SHP77 (cell line): ENCODE measurements at places on chromosomes 2 and 18.

DNA sequence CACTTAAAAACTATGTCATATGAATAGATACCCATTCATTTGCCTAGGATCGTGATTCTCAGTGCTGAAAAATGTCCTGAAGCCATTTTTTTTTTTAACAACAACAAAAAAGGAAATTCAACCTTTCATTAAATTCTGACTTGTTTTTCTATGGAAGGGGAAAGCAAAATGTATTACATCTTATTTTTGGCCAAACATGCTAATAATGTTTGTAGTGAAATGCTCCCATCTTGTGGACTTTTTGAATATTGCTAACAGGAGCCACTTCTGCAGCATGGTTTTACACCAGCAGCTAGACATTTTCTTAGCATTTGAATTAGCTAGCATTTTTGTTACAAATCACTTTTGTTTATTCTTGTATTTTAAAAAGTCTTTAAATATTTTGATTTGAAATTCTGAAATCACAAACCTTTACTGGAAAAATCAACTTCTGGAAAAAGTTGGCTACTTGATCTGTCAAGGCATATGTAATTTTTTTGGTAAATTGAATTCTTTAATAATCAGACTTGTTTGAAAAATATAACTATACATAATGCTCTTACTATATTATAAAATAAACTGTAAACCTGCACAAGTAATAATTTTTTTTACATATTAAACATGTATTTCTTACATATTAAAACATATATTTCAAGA, 75.8 kb downstream of the KIDINS220 start:
- peak; percentile 7 for DNase-seq

DNA sequence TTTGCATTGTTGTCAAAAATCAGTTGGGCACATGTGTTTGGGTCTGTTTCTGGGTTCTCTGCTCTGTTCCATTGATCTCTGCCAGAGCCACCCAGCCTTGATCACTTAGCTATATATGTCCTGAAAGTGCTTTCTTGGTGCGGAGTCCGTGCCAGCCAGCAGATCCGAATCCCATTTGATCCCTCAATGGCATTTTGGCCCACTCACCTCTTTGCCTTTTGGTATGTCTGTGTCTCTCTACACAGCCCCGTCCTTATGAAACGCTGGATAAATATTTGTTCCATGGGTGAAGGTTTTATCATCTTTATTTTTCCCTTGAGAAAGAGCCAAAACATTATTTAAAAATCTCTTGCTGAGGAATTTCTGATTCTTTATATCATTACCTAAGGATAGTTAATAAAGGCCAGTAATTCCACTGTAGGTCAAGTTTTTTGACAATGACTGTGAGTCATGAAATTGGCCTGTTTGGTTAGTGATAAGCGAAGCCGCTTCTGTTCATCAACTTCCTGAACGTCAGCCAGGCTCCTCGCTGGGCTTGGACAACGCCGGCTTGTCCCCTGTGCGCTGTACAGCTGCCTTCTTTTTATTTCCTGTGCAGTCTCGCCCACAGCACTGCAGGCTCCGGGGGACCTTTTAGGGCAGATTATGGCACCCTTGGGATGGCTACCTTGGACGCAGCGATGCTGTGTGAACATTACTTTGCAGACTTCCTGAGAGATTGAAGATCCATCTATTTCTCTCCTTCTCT, 24.9 kb downstream of the MTCL1 start:
- no peak for DNase-seq

DNA sequence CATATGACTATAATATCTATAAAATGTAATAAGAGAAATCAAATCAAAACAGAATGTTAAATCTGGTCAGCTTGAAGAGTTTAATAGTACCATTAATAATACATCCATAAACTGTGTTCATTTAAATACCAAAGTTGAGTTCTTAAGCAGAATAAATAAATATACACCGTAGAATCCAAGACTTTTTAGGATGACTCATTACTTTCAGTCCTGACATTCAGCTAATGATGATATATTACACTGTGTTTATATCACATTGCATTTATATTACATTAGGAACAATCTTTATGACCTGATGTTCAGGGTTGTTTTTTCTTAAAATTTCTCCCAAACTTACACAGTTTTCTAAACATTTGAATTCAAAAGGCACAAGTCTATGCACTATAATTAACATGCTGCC, 331.3 kb downstream of the SS18 start:
- no peak for DNase-seq

DNA sequence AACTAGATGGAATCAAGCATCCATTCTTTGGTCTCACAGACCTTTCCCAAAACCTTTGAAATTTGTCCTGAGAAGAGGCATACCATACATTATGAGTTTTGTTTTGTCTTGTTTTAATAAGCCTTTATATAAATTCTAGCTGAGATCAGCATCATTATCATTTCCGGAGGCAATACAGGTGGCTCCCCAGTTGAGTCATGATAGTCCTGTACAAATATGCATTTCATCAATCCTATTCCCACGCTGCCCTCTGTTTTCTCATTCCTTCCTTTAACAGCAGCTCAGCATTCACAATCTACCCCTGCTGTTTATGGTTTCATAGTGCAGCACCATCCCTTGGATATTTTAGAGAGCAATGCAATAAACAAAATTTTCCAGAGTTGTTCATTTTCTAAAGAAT, 216.7 kb downstream of the TXNL1 start:
- DNase-seq, result no peak

DNA sequence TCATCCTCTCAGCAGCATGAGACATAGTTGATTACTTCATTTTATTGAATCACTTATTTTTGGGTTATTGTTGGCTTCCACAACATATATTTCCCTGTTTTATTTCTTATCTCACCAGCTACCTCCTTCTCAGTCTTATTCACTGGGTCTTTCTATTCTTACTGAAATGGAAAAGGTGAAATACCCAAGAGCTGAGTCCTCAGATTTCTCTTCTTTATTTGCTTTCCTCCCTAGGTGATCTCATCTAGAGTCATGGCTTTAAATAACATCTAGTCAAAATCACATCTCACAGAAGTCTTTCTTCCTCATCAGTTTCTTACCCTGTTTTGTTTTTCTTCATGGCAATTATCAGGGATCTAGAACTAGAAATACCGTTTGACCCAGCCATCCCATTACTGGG, 105.0 kb upstream of the RBBP8 start:
- DNase-seq, result no peak

DNA sequence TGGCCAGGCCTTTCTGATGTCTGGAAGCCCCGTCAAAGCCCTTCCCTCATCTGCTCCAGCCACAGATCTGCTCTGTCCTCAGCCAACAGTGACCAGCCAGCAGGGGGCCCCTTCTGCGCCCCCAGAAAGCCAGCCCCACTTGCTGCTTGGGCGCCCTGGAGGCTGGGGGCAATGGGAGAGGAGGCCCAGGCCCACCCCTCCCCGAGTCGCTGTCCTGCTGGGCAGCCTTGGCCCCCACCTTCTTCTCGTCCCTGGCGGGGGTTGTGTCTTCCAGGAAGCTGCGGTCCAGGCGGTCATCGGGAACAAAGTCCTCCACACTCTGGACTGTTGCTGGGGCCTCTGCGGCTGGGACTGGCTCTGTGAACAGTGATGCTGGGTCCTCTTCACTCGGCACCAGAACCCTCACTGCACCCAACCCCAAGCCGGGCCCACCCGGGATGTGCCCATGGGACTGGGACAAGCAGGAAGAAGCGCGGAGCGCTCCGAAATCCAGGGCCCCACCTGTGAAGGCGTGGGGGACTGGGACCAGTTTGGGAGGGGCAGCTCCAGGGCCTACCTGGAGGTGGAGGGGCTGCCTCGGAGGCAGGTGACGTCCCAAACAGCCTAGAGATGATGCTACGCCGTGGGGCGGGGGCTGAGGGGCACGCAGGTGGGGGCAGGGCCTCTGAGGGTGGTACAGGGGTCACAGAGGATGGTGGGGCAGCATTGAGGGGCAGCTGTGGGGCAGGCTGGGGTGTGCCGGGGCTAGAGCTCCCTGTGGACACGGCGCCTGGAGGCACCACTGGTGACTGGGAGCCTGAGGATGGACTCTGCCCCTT, 257.6 kb downstream of the ANKRD30B start:
- no peak for DNase-seq

- DNase-seq, result no peak
Measured at GRCh38 chr2:217270485-217271121, 410.7 kb upstream of the TNP1 start.

- no peak for DNase-seq
Measured at GRCh38 chr18:78632111-78632541, 347.5 kb upstream of the SALL3 start.

DNA sequence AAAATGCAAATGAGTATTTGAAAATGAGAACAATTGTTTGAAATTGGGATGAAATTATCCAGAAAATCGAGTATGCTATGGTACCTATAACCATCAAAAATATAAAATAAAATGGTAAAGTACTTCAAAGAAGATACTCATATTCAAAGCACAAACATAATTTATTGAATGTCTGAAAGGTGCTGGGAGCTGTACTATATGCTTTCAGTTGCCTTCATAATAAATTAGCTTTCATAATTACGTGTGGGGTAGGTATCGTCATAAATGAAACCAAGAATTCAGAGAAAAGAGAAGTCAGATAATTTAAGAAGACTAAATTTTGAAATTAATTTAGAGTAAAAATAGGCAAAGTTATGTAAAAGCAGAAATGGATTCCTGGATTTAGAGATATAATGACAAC, 721.9 kb upstream of the ACVR2A start:
- no peak for DNase-seq

DNA sequence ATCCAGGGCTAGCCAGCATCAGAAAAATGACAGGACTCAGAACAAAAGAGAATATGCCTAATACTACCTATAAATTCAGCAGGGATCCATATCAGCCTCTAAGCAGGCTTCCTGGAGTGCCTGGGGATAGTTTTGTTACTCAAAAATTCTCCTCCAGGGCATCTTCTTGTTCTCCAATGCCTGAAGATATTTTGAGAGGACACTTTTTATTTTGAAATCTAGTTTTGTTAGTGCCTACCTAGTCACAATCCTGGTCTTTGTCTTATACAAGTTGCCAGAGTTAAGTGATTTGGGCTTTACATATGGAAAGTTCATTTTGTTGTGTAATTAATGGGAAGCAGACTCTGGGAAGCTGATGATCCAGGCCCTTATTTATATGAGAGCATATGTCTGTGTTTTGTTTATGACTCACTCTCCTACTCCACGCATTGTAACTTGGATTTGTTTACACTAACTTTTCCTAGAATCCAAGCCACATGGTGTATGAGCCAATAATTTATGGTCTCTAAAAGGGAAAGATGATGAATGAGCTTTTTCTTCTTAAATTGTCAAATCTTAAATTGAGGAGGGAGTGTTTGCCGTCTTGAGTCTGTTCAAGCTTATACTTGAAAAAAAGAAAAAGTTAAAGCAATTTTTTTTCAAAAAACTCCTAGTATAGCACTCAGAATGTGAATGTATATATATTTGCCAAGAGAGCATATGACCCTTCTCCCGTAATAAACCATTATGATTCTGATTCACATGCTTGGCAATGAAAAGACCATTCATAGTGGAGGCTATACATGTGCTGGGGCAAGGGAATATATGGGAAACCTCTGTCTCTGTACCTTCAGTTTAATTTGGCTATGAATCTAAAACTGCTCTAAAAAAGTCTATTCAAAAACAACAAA, 370.3 kb downstream of the SETBP1 start:
- no peak for DNase-seq

GRCh38 chr2:101409699-101410098, 22.4 kb upstream of the CREG2 start:
- DNase-seq, result no peak

DNA sequence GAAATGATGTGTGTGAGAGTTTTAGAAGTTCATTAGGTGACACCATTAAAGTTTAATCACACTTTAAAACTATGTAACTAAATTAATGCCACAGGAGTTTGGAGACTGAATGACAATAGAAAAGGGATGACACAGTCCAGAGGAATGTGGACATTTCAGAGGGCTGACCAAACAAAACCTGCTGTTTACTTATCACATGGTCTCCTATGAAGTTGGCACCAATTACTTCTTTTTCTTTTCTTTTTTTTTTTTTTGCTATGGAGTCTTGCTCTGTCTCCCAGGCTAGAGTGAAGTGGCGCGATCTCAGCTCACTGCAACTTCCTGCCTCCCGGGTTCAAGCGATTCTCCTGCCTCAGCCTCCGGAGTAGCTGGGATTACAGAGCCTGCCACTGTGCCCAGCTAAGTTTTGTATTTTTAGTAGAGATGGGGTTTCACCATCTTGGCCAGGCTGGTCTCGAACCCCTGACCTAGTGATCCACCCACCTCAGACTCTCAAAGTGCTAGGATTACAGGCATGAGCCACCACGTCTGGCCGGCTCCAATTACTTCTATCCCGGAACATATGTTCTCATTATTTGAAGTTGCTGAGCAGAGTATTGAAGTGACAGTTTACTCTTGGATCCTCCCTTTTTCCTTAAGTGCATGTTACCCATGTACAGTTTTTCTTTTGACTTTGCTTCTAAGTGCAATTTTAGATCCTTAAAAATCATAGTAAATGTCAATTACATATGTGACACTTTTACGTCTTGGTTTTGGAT, 4.3 kb downstream of the AGPS start:
- DNase-seq, result no peak

DNA sequence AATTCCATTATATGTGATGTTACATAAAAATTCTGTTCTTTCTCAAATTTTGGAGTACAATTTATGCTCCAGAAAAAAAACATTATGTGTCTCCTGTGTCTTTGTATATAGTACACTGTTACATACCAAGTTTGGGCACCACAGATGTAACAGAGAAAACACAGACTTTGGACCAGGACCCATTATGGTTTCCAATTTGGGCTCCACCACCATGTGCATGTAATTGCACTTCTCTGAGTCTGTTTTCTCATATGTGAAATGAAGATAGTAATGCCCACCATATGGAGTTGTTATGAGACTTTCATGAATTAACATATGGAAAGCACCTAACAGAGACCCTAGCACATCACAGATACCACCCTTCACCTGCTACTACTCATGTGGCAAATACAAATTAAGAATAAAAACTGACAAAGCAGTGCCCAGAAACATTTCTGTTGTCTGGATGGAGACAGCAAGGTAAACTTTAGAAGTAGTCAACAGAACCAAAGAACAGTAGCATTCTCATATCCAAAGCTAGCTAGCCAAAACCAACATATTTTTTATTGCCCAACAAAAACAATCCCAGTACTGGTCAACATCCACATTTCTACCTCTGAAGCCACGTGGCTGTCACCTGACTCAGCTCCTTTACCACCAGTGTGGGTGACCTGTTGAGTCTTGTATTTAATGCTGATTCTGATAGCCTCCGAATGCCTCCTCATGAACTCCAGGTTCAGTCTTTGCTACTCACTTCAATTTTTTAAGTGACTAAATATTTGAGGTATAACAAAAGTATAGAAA, 42.9 kb downstream of the ANTXR1 start:
- no peak for DNase-seq

DNA sequence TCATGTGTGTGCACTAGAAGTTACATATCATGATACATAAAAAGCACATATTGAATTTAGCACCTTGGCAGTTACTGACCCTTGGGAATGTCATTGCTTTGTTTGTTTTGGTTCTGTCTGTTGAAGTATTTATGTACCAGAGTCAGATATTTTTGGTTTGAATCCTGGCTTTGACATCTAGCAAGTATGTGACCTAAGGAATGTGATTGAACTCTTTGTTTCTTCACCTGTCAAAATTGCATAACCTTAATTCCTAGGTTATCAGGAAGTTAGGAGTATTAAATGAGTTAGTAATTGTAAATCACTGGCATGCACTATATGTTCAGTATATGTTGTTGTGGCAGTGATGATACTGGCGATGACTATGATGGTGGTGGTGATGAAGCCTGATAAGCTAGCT, 1003.5 kb upstream of the NRXN1 start:
- no peak for DNase-seq
